ENCODE measurements at places on chromosomes 6 and 20.
A peak's percentile ranks its signal among the peaks of the same experiment; 100 is the strongest.

GRCh38 chr20:34875642-34876405, 588 bp upstream of the ACSS2 start:
- DNase-seq: peak; percentile 94

GRCh38 chr6:67131827-67132226, 1424.8 kb upstream of the EYS start:
- DNase-seq: no peak

- DNase-seq: no peak
Measured at GRCh38 chr6:20841806-20842205, 307.5 kb downstream of the CDKAL1 start.

GRCh38 chr6:163889904-163890514, 475.5 kb downstream of the QKI start:
- DNase-seq: no peak

GRCh38 chr20:1816384-1817381, 78.5 kb upstream of the SIRPA start:
- DNase-seq: peak; percentile 54

- peak; percentile 55 for DNase-seq
Measured at GRCh38 chr6:155530219-155530834, 74.7 kb upstream of the NOX3 start.

DNA sequence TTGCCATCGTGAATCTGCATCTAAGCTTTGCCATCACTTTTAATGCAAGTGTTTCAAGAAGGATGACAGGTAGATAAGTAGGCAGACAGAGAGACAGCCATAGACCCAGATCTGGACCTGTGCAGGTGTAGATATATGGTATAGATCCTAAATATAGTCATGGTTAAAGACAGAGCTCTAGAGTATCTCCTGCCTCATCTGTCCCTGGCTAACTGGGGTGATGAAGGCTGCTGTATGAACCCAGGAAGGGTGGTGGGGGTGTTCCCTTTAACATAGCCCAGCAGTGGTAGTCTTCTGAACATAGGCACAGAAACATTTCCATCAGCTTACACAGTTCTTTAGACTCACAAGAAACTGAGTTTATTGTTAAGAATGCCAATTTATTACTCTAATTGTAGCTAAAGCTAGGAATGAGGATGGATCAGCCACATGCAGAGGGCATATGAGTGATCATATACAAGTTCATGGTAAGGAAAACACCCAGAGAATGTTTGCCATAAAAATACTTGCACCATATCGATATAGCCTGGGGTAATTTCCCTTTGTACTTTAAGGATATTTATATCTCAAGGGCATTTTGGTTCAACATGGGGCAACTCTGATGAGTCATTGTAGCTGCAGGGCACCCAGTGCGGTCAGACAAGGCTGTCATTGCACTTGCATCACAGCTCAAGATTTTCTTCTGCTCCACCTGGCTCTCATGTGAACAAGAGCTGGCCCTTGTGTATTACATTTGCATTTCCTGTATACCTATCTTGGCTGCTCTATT, 587.2 kb downstream of the EPM2A start:
- no peak for DNase-seq

- DNase-seq: no peak
Measured at GRCh38 chr6:67683960-67684359, 951.1 kb upstream of the ADGRB3 start.

- no peak for DNase-seq
Measured at GRCh38 chr6:20148433-20148832, 63.8 kb downstream of the MBOAT1 start.

DNA sequence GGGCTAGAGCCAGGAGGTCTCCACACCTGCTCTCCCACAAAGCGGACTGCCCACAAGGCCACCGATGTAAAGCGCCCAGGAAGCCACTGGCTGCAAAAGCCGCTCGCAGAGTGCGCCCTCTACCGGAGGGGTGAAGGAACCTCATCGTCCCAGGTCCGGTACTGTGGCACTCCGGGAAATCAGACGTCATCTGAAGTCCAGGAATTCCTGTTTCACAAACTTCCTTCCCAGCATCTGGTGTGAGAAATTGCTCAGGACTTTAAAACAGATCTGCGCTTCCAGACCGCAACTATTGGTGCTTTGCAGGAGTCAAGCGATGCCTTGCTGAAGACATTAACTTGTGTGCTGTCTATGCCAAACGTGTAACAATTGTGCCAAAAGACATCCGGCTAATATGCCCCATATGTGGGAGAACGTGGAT, 115.1 kb upstream of the ARID1B start:
- no peak for DNase-seq

DNA sequence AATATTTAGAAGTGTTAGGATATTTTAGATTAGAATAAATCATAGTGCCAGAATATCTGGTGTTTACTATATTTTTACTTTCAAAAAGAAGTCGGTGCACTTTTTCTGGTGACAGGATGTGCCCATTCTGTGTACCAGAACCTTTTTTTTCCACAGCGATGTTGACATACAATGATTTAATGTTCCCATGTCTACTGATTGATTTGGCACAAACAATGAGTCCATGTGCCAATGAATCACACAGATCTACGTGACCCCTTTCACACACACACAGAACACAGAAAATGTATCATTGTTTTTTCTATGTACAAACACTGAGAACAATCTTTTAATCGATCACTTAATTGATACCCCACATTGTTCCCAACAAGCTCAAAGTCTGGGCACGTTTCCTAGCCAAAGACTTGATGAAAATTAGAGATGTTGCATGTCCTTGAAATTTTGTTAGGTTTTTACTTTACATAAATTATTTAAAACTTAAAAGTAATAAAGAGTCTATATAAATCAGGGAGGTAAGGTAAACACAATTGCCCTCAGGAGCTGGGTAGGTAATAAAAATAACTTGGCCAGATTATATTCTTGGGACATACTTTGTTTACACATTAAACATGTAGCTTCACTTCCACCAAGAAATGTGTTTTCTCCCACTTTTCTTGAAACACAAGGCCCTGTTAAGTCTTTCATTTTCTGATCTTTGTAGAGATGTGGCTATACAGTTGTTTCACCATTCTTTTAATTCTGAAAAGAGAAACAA, 36.4 kb upstream of the SOX4 start:
- DNase-seq: no peak

DNA sequence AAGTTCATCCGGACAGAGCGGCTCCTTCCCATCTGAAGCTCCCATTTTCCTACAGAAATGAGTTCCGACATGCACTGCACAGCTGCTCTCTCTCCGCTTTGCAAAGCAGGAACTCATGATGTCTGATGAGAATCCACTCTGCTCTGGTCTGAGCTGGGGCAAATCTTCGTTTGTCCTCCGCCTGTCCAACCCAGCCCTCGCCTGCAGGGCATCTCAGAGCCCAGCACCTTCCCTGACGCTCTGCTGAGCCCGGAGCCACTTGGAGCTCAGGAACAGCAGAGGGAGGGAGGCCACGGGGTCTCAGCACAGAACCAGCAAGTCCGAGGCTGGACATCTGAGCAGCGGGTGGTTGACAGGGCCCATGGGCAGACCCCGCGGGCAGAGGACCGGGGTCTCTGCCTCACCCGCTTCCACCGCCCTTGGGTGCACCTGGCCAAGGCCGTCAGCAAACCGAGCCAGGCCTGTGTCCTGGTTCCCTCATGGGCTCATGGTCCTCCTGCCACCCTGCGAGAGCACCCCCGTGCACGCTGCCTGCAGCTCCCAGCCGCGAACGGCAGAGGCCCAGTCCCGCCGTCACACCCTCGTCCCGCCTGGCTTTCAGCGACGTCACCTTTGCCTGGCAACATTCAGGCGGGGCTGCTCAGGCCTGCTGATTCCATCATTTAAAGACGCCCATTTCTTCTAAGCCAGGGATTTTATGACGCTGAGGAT, 78.5 kb upstream of the BHLHE23 start:
- no peak for DNase-seq

DNA sequence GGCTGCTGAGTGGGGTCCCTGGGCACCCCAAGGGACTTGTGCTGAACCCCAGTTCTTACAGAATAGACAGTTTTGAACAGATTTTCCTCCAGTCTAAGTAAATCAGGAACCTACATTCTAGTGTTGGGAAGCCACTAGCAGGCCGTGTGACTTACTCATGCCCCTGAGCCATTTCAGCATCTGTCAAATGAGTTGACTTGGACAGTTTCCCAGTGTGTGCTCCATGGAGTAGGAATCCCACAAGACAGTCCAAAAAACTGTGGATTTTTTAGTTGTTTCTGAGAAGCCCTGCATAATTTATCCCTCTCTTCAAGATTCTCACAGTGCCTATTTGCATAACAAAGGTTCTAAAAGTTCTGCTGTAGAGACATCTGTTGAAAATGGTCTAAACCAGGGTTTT, 2.1 kb downstream of the GABRR2 start:
- DNase-seq: no peak

DNA sequence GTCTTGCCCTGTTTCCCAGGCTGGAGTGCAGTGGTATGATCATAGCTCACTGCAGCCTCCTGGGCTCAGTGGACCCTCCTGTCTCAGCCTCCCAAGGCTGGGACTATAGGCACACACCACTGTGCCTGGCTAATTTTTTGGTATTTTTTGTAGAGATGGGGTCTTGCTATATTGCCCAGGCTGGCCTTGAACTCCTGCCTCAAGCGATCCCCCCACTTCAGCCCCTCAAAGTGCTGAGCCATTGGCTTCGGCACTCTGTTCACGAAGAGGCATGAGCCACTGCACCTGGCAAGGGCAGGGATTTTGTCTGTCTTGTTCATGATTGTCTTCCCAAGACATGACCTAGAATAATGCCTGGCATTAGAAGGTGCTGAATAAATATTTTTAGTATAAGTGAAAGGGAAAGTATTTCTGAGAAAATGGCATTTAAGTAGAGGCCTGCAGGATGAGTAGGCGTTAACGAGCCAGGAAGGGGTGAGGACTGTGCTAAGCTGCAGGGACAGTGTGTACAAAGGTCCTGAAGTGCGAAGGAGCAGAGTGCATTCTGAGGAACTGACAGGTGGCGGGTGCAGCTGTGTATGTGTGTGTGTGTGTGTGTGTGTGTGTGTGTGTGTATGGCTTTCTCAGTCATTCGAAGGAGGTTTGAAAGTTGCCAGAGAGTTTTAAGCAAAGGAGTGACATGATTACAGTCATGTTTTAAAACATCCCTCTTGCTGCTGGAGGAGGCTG, 43.0 kb downstream of the VEGFA start:
- DNase-seq: no peak

DNA sequence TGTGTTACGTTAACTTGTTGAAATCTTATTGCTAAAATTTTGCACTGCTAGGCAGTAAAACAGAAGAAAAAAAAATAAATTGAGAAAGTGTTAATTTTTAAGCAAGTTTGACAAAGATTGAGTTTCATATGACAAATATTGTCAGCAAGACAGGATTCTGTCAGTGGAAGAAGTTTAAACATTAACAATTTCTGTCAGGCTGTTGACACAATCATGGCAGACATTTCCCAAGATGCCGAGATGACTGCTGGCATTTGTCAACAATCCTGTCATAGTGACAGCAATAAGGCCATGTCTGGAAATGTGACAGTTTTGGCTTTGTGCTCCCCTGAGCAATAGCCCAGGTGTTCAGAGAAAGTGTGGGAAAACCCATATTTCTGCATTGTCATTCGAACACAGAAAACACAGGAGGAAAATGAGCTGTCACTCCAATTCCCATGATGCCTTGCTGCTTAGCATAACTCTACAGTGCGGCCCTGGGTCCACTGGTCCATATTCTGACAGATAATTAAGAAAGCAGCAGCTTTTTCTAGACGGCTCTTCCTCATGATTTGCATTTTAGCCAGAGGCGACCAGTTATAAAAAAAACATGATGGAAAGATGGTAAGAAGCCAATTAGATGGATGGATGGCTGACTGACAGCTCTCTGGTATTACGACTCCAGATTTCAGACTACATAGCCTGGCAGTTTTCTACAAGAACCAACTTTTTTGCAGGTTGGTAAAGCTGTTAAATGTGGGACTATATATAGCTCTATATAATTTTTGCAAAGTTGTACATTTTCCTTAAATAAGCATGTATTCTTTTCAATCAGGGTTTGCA, 43.6 kb upstream of the DEFB112 start:
- no peak for DNase-seq

DNA sequence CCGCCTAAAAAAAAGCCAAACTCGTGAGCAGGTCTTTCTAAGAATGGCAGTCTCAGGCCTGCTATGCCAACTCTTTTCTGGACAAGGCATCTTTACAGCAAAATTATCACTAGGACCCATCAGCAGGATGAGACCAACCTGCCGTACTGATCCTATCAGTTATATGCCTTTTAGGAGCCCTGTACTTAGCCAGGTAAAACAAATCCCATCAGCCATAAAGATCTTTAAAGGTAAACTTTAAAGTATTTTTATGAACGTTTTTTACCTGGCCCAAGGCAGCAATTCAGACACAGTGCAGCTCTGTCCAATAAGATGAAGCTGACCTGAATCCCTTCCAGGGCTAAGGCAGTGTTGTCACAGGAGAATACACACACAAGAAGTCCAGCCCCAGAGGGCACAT, 51.3 kb upstream of the TGM3 start:
- no peak for DNase-seq

- DNase-seq: no peak
Measured at GRCh38 chr20:4512891-4513550, 208.7 kb upstream of the PRND start.

GRCh38 chr6:100035873-100036653, 42.0 kb upstream of the MCHR2 start:
- no peak for DNase-seq

DNA sequence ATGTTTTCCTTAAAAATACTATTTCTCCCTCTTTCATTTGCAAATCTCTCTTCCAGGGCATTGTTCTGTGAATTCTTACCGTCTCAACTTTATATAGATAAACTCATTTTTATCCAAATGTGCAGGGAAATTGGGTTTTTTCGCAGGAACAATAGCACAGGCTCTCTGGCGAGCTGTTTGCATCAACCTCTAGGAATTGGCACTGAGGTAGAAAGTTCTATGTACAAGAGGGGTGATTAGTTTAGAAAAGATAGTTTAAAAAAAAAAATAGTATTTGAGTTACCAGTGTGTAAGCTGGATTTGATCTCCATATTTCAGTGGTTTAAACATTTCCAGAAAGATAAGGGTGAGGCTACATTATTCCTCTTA, 129.7 kb upstream of the BTN3A2 start:
- no peak for DNase-seq

DNA sequence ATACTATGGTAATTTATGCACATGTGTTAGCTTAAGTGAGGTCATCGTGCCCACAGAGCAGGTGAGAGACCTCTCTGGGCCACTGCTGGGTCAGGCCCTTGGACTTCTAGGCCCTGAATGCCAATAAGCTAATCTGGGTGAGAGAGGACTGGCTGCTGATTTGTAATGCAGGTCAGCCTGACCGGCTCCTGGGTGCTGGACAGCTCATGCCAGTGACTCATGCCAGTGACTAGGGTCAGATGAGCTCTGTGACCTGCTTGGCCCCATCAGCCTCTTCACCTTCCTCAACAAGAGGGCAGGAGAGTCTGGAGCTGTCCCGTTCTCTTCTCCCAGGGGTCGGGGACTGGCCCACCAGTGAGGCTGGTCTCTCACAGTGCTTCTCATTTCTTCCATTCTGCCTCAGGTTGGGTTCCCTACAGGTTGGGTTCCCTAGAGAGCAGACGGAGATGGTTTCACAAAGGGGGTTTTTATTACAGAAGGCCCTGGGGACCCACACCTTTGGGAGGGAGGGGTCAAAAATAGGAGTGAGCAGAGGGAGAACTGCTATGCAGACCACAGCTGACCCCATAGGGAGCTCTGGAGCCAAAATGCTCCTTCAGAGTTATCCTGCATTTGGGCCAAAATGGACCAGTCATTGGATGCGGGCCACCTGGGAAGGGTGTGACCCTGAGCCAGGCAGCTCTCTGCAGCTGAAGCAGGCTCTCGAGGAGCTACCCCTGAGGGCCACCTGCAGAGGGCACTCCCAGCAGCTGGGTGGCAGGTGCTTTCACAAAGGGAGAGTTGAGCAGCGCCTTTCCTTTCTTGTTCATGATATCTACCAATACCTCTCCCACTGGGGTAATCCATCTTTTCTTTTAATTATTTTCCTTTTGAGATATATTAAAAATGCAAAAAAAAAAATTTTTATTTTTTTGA, 2.2 kb upstream of the OXT start:
- peak; percentile 14 for DNase-seq
